ENCODE measurements at places on chromosomes 6 and 20. TPM values are rescaled to one million over a fixed set of nuclear protein-coding genes. Genes with fewer than 3 reads are reported as not detected.

- DNase-seq, result no peak
Measured at GRCh38 chr20:23050847-23051627, 1.6 kb upstream of the THBD start.

DNA sequence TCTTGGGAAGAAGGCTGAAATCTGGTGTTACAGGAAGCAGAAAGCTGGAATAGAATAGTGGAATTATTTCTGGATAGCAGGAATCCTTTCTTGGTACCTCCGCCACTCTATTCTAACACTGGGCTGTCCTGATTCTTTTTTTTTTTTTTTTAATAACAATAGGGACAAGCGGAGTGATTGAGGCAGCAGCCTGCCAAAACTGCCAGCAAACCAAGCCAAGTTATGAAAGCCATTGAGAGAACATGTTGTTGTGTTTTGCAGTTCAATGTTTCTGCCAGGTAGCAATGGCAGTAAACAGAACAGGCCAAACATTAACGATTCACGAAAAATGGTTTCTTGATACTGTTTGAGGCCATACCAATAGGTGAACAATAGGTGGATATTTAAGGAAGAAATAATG lies 47.1 kb downstream of the SLC26A8 start:
- DNase-seq, result no peak

- DNase-seq, result no peak
Measured at GRCh38 chr6:71287926-71288227, 734 bp upstream of the OGFRL1 start.

- DNase-seq, result no peak
Measured at GRCh38 chr20:11204926-11205768, 531.3 kb upstream of the JAG1 start.

DNA sequence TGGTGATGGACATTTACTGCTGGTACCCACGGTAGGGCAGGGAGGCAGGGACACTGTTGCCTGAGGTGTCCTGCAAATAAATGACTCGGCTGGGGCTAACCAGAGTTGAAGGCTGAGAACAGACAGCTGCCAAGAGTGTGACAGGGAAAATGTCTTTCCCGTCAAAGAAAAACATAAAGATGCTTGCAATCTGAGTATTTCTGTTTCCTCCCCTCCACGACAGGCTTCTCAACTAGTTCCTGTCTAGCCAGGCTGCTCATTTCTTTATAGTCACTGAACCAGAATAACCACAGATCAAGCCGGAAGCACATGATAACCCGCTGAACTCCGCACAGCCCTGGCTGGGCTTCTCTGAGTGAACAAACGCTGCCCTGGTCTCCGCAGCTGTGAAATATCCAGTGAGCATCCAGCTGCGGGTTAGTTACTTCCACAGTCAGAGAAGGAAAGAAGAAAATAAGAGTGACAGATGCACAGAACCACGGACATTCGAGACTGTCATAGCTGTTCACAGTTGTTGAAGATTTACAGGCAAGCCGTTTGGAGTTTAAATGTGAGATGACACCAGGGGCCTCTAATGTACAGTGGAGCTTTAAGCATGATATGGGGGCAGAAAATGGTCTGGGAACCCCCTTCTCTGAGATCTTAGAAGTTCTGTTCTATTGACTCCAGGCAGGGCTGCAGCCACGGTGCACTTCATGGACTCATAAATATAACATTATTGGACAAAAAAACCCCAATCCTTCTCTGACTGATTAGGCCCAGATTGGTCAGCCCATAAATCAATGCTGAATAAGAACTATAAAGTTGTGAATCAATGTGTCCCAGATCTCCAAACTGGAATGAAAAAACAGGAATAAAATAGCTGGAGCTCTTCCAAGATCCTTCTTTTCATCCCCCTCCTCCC lies 299.9 kb upstream of the SUPT3H start:
- DNase-seq, result no peak

- DNase-seq, result no peak
Measured at GRCh38 chr20:14715400-14715799, 378.0 kb upstream of the FLRT3 start.

DNA sequence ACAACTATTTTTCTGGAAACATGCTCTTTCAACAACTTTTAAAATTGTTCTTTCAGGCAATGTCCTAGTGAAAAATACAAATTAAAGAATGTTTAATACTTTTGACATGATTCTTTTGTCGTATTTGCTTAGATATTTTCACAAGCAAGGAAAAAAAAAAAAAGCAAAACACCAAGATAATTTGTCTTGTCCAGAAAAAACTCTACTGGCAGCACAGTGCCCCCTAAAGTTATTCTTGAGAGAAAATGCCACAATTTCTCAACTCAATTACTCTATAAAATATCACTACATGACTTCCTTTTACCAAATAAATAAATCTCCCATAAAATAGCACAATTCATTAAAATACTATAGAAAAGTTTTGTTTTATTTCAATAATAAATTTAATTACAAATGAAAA lies 652.5 kb upstream of the EPHA7 start:
- no peak for DNase-seq

DNA sequence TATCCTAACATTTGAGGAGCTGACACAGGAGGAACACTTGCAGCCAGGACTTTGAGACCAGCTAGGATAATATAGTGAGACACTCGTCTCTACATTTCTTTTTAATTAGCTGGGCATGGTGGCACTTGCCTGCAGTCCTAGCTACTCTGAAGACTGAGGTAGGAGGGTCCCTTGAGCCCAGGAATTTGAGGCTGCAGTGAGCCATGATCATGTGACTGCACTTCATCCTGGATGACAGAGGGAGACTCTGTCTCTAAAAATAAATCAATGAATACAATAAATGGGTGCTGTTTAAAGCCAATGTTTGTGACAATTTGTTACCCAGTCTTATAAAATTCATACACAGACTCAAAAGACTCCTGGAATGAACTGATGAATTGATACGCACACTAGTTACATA lies 1.8 kb upstream of the HLA-G start:
- no peak for DNase-seq

DNA sequence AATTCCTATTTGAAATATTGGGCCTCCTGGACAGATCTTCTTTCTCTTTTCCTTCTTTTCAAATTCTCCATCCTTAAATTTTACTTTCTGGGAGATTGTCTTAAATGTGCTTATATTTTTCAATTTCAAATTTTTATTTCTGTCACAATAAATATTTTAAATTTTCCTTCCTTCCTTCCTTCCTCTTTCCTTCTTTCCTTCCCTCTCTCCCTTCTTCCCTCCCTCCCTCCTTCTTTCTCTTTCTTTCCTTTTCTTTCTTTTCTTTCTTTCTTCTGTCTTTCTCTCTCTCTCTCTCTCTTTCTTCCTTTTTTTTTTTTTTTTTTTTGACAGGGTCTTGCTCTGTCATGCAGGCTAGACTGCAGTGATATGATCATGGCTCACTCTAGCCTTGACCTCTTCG lies 16.7 kb upstream of the PNRC1 start:
- no peak for DNase-seq

DNA sequence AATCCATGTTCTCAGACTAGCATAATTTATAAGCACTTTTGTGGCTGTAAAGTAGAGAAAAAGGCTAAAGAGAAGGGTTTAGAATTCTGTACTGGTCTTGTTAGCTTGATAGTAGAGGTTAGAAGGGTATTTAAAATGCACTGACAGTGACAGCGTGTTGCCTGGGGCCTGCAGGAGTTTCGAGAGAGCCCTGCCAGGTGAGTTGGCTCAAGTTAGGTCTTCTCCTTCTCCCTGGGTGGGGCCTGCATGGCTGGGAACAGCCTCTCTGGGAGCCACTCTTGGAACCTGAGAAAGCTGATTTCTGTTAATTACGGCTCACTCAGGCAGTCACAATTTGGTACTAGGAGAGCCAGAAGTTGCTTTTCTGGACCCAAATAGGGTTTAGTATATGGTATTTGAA lies 103.7 kb downstream of the ARID1B start:
- no peak for DNase-seq

- no peak for DNase-seq
Measured at GRCh38 chr20:36116807-36117441, 37.6 kb upstream of the EPB41L1 start.

GRCh38 chr20:10219452-10219791 lies 792 bp downstream of the SNAP25 start:
- peak; percentile 19 for DNase-seq

- DNase-seq, result no peak
Measured at GRCh38 chr6:24004659-24005058, 121.4 kb upstream of the NRSN1 start.

- DNase-seq, result no peak
Measured at GRCh38 chr6:124297507-124297906, 493.8 kb downstream of the NKAIN2 start.

DNA sequence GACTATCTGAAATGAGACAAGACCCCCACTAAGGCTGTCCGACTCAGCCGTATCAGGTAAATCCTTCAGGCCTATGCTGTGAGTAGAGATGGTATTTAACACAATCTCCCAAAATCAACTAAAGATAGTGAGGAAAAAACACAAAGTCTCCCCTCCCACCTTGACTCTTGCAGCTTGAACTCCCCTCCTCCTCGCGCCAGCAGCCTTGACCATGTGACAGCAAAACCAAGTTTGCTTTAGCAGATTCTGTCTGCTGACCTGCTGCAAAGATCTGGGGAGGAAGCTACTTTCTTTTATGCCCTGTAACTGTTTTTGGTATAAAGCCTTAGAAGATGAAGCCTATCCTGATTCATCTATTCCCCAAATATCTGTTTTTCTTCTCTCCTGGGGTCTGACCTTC lies 509.5 kb downstream of the CDH26 start:
- no peak for DNase-seq

DNA sequence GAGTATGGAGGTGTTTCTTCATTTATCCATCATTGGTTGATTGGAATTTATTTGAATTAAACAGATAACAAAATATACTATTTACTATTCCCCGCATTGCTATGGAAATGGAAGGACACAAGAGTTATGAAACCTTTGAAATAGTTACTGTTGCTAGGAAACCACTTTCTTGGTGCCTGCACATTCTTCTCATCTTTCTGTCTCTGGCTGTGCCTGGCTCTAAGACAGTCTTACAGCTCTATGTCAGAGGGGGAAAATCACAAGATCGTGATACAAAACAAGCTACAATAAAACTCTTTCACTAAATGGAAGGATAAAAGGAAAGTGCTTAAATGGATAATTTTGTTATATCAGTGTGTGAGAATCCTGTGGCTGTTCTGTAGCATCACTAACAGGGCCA lies 453.0 kb downstream of the LMBRD1 start:
- peak; percentile 48 for DNase-seq

The CST7 gene
- polyA plus RNA-seq, result 0.70 TPM

The HLA-DPA1 gene
- polyA plus RNA-seq, result 15.1 TPM

The SLC22A23 gene
- polyA plus RNA-seq, result 2.4 TPM

The ZNF311 gene
- 1.6 TPM for polyA plus RNA-seq

The CLDN20 gene
- 0.76 TPM for polyA plus RNA-seq

The TCF21 gene
- polyA plus RNA-seq, result not detected

The BTNL2 gene
- polyA plus RNA-seq, result 0.18 TPM

The CALHM4 gene
- not detected for polyA plus RNA-seq

The ELOVL2 gene
- 1.9 TPM for polyA plus RNA-seq
